Articular chondrocyte of knee joint (primary cell): ENCODE measurements at places on chromosomes 11 and 22. TPM values are rescaled to one million over a fixed set of nuclear protein-coding genes. Genes with fewer than 3 reads are reported as not detected.

The MRGPRE gene
- total RNA-seq = 0.54 and 0.78 TPM in 2 replicates

The PGA5 gene
- total RNA-seq = not detected in 2 replicates

The RASL10A gene
- total RNA-seq = not detected in 2 replicates

The ADM gene
- 447 and 882 TPM in 2 replicates for total RNA-seq

The CALCA gene
- total RNA-seq = 0.22 TPM in 1 of 2 replicates, not detected in the other

The ENTHD1 gene
- under 0.01 TPM in 1 of 2 replicates, not detected in the other for total RNA-seq
